NCI-H187 treated with DMSO at 0.1 percent for 48 hours (cell line): ENCODE measurements at places on chromosomes 1 and 21.

- DNase-seq: peak; percentile 63
Measured at GRCh38 chr1:108609483-108610049, 49.7 kb downstream of the EEIG2 start.

GRCh38 chr1:77744576-77744975 lies 15.1 kb downstream of the USP33 start:
- DNase-seq: no peak

- no peak for DNase-seq
Measured at GRCh38 chr1:154329551-154330131, 4.3 kb downstream of the ATP8B2 start.

GRCh38 chr1:211581526-211581925 lies 2.6 kb upstream of the SLC30A1 start:
- DNase-seq: no peak

DNA sequence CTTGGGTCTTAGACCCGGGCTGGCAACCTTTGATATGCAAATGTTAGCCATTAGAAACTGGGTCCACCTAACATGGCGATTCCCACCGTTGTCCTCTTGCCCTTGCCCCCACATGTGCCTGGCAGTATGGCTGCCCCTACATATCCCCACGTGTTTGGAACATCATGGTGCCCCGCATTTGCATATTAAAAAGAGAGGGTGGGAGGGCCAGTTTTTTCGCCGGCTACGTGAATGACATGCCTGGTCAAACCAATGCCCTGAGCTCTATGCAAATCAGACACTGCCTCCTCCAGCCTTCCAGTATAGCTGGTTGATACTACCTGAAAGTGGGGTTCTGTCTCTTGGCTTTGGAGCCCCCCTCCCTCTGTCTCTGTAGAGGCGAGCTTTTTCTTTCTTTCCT lies 133.0 kb downstream of the CDC42BPA start:
- DNase-seq: no peak

DNA sequence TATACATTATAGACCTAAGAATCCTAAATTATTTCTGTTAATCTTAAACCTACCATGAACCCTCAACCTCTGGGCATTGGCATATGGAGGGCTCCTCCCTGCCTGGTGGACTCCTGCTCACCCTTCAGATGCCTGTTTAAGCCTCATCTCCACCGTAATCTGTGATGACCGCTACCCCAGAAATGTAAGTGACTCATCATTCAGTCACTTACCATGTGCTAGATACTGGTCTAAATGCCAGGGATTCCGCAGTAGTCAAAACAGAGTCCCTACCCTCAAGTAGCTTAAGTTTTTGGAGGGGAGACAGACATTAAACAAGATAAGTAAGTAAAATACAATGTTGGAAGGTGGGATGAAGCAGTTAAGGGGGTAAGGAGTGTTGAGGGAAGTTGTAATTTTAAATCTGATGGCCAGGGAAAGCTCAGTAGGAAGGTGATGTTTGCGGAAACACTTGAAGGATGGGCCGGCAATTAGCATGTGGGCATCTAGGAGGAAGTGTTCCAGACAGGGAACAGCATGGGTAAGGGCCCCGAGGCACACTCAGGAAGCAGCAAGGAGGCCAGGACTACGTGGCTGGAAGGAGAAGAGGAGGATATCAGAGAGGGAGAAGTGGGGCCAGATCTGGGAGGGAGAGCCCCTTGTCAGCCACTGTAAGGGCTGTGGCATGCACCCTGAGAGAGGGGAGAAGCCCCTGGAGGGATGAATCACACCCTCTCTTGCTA lies 141.7 kb upstream of the HOOK1 start:
- no peak for DNase-seq

DNA sequence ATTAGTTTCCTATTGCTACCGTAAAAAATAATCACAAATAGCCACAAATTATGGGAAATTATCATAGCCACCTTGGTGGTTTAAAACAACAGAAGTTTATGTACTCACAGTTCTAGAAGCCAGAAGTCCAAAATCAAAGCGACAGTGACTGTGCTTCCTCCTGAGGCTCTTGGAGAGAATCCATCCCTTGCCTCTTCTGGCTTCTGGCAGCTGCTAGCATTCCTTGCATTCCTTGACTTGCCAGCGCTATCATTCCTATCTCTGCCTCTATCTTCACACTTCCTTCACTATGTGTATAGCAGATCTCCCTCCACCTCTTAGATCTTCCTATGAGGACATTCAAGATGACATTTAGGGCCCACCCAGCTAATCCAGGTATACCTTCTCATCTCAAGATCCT lies 180.1 kb upstream of the USP25 start:
- no peak for DNase-seq

GRCh38 chr1:22197644-22198043 lies 54.7 kb upstream of the WNT4 start:
- DNase-seq: no peak
